ENCODE measurements at places on chromosomes 5 and 9.

DNA sequence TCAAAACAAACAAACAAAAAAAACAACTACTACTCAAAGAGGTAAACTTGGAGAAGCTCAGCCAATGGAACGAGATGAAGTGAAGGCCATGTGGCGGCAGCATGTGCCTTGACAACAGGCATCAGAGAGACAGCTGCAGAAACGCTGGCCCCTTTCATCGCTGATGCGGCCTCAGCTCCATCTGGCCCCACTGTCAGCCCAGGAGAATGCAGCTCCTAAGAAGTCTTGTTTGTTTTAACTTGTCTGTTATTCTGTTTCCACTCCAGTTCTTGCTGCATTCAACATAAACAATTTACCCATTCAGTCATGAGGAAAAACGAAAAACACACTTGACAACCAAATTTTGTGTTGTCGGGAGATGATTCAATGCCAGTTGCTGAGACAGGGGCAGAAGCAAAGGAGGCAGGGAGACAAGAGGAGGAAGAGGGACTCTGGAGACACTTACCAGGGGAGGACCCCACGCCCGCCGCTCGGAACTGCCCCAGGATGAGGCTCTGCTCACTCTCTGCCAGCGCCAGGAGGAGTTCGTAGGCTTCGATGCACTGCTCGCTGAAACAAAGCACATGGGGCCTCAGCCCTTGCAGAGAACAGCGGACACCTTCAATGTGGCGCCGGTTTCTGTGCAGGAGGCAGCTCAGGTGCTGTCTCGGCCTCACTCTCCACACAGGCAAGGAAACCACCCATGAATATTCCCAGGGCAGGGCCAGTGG is 91.2 kb downstream of the DCP2 start:
- peak; percentile 50 for DNase-seq

GRCh38 chr5:133709209-133709725 is 96.9 kb upstream of the FSTL4 start:
- DNase-seq, result peak; percentile 16

DNA sequence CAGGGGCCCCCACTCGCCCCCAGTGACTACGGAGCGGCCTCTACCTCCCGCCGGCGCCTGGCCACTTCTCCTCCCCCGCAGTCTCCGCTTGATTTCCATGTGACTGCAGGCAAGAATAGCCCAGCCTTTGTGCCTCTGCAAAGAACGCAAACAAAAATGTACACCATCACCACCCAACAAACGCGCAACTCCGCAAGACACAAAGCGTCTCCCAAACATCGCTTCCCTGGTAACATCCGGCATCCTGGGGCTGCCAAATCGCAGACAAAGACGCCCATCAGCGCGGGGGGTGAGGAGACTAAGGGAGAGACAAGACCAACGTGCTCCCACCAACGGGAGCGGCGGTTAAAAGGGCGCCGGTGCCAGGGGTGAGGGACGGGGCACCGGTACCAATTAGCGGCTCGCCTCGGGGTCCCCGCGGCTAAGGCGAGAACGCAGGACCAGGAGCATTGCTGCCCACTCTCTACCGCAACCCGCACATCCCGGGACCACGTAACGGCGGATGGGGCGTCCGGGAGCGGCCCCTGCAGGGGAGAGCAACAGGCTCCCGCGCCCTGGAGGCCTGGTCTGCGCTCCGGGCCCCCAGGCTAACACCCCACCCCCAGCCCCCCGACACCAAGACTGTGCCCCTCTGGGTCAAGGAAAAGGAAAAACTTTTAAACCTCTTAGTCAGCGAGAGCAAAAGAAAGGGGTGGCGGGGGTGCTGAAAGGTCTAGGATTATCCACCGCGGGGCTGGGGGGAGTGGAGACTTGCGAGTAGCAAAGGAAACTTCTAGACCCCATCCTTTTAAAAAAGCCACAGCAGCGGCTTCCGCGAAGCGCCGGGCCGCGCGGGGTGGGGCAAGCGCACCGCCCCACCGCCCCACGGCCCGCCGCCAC is 885 bp downstream of the MPDZ start:
- peak; percentile 70 for DNase-seq

- DNase-seq, result no peak
Observed at GRCh38 chr5:12861886-12862654, 957.8 kb upstream of the CTNND2 start.

- no peak for DNase-seq
Observed at GRCh38 chr5:38373743-38374142, 115.4 kb downstream of the EGFLAM start.

- no peak for DNase-seq
Observed at GRCh38 chr5:252546-252945, 18.9 kb upstream of the PDCD6 start.

- DNase-seq, result no peak
Observed at GRCh38 chr9:15069106-15069505, 158.9 kb upstream of the FREM1 start.

- no peak for DNase-seq
Observed at GRCh38 chr9:90365666-90366065, 277.0 kb downstream of the DIRAS2 start.

DNA sequence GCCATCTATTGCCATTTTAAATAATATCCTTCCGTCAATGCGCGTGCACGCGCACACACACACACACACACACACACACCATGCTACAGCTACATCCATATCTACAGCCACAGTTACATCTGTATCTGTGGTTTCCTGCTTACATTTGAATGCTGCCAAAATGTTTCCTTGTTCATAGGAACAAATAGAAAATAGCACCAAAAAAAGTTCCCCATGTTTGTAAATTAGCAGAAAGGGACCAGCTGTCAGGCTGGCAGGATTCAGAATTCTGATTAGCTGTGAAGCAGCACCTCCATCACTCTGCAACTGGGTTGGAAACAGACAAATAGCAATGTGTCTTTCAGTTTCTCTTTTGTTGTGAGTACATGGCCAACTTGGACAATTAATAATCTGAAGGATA is 601.5 kb downstream of the IRX1 start:
- DNase-seq, result no peak

DNA sequence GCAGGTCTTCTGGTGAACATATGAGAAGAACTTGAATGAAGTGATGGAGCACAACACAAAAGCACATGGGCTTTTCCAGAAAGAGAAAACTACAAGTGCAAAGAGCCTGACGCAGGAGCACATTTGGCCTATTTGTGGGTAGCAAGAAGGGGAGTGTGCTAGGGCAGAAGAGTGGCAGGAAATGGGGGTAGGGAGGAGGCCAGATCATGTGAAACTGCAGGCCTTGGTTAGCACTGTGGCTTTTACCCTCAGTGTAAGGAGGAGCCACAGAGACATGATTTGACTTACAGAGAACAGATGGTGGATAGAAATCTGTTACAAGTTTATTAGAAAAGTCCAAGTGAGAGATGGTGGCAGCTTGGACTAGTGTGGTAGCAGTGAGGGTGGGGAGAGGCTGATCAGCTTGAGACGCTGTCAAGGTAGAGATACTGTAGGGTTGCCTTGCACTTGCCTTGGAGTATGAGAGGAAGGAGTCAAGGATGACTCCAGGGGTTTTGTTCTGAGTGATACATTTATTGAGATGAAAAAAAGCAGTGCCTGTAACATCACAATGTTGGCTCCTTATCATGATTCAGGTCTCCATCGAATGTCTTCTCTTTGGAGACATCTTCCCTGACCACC is 126.7 kb downstream of the PPP2R2B start:
- DNase-seq, result no peak

DNA sequence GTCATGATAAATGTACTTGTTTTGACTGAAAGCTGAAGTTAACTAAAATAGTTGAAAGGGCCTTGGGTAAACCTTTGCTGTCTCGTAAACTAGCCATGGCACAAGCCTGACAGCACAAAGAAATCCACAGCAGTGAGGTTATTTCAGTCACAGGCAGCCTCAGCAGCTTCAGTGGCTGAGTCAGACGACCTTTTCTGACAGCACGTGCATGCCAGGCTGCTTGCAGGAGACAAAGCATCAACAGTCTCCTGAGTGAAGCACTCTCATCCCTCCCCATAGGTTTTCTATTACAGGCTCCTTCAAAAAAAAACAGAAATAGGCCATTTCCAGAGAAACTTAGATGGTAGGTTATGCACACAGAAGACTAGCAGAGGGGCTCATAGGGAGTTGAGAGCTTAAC is 34.6 kb downstream of the OXCT1 start:
- DNase-seq, result peak; percentile 88

Measured in foreskin fibroblast (primary cell).